ENCODE measurements at places on chromosomes 2 and 18.

DNA sequence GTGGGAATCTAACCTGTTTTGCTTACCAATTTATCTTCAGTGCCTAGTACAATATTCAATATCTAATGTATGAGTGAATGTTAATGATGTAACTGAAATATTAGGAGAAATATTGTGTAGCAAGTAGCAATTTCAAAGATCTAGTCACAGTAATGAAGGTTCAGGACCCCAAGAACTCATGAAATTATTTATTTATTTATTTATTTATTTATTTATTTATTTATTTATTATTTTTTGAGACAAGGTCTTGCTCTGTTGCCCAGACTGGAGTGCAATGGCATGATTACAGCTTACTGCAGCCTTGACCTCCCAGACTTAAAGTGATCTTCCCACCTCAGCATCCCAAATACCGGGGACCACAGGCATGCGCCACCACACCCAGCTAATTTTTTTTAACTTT, 126.9 kb downstream of the KCNJ3 start:
- no peak for DNase-seq

DNA sequence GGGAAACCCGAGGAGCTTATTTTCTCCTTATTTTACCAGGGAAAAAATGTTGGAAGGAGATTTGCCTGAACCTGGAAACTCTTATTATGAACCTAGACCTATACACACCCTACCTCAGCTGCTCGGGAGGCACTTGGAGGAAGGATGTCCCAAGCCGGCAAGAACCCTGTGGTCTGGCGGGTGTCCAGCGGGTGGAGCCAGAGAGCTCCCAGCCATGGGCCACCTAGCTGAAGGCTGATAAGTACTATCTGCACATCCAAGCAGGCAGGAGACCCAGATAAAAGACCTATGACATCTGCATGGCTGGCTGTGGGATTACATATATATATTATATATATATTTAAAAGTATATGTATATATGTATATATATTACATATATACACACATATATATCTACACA, 1.1 kb upstream of the SLC14A1 start:
- DNase-seq = peak; percentile 65

- DNase-seq = no peak
Observed at GRCh38 chr2:240584486-240585031, 2.0 kb upstream of the CAPN10 start.

DNA sequence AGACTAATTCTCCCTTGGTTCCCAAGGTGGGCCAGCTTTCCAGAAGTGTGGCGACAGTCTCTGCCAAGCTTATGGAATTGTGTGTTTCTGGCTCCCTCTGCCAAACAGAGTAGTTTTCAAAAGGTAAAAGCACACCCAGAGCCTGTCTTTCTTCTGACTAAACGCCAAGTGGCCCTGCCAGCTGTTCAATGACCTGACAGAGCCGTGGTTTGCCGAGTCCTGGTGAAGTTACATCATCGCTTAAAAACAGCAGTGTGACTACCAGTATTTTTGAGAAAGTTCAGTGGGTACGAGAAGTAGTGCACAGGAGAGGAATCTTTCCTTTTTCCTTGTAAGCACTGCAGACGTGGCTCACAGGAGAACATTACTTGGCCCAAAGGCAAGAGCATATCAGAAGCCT, 1.9 kb downstream of the PER2 start:
- no peak for DNase-seq

DNA sequence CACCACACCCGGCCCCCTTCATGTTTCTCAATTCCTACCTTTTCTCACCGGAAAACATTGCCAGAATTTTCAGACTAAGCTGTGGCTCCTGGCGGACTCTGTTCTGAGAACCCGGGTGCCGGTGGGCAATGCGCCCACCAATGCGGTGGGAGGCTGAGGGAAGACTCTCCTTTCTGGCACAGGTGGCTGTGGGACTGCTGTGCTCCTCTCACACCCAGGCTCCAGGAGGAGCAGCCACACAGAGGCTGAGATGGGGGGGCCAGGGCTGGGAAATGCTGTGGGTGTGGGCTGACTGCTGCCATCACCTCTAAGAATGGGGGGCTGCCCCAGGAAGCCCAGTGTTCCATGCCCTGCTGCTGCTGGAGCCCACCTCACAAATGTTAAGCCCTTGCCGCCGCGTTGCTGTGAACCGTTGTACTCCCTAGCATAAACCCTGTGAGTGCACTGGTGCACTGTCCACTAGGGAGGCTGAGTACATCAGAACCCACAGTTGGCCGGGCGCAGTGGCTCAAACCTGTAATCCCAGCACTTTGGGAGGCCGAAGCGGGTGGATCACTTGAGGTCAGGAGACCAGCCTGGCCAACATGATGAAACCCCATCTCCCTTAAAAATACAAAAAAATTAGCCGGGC, 152.6 kb downstream of the LDLRAD4 start:
- DNase-seq = no peak

DNA sequence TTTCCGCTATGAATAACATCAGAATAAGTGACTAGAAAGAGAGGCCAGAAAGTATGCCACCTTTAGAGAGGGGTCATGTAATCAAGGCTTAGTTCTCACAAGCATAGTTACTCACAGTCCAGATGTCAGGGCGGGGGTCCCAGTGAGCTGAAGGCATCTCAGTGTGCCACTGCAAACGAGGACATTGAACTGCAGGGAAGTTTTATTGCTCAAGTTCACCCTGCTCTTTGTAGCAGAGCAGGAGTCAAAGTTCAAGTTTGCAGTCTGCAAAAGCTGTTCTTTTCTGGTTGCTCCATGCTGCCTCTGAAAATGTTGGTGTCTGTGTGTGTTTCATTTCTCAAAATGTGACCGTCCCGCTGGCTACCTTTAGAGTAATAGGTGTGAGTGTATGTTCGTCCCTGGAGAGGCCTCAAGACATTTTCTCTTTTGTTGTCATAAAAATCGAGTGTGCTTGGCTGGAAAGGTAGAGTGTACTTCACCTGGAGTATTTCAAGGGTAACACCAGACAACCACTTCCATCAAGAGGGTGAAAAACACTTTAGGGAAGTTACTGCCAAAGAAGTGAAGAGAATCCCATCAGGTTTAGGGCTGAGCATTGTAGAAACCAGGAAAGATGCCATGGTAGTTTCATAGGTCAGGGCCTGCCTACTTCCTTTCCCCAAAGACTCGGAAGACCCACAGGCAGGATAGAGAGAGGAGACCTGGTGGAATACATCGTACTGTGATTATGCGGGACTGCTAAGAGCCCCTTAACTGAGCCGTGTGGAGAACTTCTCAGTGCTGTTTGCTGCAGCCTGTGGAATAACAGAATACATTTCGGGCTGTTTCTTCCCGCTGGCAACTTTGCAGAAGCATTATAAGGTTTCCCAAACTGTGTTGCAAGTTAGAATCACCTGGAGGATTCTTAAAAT, 89.9 kb downstream of the LYPD6 start:
- DNase-seq = no peak

DNA sequence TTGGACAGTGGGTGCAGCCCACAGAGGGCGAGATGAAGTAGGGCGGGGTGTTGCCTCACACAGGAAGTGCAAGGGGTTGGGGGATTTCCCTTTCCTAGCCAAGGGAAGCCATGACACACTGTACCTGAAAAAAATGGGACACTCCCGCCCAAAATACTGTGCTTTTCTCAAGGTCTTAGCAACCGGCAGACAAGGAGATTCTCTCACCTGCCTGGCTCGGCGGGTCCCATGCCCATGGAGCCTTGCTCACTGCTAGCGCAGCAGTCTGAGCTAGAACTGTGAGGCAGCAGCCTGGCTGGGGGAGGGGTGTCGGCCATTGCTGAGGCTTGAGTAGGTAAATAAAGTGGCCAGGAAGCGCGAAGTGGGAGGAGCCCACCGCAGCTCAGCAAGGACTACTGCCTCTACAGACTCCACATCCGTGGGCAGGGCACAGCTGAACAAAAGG, 244.7 kb downstream of the NBAS start:
- peak; percentile 29 for DNase-seq

DNA sequence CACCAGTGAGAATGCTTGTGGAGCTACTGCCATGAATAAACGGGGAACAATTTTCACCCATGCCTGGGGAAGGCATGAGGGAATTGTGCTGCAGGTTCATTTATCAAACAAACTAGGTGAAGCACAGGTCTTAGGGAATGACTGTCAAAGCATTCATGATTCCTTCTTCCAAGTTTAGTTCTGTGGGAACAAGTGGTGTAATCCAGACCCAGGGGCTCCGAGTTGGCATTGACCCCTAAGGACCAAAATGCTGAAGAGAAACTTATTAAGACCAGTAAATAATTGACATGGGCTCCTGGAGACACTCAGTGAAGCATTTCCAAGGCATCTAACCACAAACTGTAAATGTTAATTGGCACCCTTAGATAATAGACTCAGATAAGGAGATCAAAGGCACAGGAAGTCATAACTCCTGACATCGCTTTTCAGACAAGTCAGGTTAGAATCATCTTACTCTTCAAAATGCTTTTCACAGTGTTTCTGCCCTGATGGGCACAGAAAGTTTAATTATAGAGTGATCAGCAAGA, 96.9 kb downstream of the SPP2 start:
- peak; percentile 70 for DNase-seq

DNA sequence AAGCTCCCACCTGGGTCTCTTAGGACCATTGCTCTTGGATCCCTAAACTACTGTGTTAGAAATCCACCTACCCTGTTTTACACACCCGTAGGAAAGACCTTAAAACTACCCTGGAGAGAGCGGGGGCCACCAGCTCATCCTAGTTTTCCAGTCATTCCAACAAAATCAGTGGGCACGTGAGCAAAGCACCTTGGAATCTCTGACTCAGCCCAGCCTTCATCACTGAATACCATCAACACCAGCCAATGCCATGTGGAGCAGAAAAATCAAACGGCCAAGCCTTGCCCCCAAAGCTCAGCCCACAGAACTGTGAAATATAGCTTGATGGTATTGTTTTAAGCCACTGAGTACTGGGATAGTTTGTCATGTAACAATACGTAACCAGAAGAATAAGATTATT, 449.7 kb upstream of the CHAC2 start:
- no peak for DNase-seq

DNA sequence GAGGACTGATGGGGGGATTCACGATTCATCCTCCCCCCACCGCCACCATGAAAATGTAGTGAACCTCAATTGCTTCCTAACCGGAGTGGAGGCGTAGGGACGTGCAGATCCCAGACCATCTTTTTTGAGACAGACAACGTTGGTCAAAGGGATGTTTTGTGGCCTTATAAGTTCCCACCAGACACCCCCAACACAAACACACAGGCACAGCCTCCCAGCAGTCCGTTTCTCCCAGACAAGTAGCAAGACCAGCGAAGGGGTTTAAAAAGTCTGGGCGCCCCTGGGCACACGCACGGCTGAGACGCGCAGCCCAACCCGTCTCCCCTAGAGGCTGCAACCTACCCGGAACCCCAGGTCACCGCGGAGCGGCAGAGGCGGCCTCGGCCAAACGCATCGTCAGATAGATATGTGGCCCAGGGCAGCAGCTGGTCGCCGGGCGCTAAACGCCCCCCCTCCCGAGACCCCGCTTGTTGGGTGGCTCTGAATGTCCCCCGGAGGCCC, 1.3 kb downstream of the GBX2 start:
- DNase-seq = no peak

DNA sequence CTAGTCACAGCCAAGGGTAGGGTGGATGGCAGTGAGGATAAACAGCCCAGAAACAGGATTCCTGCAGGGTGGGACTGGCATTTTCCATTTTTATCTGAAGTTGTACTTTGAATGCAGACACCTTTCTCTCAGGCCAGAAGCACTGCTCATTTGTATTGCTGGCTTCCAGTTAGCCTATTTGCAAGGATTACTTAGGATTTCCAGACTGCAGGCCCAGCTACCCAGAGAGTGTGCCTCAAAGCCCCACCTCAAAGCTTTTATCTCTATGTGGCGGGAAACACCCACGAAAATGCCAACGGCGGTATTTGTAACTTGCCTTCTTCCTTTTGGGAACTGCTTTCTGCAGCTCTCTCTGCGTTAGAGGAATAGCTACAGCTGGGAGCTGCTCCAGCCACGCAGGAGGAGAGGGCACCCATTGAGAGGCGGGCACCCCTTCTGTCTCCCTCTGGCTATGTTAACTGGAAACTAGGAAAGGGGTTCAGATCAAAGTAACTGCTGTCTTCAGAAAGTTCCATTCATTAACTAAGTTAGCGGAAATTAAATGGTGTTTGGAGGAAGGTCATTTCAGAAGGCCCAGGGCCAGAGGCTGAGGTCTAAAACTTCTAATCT, 144.9 kb downstream of the TGIF1 start:
- DNase-seq = peak; percentile 27

- no peak for DNase-seq
Observed at GRCh38 chr2:165766326-165766927, 27.6 kb downstream of the GALNT3 start.
